ENCODE measurements at places on chromosomes 2 and 18.

DNA sequence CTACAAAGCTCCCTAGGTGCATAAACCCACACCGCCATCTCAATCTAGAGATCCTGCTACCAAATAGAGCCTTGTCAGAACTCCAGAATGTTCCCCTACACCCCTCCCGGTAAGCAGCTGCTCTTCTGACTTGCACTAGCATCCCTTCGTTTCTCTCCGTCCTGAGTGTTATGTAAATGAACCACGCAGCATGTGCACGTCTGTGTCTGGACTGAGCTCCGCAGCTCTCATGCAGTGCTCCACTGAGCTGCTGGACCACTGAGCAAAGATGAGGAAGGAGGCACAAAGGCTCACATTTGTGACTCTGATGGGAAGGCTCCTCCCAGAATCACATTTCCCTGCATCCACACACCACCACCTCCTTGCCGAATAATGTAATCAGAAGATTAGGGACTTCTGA lies 203.6 kb downstream of the MYT1L start:
- DNase-seq, result no peak

DNA sequence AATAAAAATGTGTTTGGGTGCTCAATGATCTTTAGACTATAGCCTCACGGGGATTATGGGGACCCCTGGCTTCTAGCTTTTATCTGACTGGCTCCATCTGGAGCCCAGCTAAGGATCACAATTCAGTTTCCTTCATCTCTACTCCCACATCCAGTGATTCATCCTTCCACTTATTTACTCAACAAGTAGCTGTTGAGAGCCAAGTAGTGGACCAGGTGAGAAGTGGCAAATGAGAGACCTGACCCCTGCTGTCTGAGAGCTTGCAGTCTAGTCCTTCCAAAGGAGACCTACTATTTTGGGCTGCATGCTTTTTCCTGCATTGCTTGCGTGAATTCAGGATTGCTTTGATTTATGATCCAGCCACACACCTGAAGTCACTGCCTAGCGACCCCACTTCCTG lies 10.7 kb upstream of the DSG3 start:
- DNase-seq, result no peak

DNA sequence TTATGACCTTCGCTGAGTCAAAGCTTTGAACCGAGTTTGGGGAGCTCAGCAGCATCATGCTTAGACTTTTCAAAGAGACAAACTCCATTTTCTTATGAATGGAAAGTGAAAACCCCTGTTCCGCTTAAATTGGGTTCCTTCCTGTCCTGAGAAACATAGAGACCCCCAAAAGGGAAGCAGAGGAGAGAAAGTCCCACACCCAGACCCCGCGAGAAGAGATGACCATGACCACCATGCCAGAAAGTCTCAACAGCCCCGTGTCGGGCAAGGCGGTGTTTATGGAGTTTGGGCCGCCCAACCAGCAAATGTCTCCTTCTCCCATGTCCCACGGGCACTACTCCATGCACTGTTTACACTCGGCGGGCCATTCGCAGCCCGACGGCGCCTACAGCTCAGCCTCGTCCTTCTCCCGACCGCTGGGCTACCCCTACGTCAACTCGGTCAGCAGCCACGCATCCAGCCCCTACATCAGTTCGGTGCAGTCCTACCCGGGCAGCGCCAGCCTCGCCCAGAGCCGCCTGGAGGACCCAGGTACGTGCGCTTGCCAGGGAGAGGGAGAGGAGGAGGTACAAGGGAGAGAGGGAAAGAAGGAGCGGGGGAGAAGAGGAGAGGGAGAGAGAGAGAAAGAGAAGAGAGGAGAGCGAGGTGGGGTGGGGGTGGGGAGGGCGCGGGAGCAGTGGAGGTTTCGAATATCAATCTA lies at the start of gene DLX1:
Gene DLX1, plus strand, starts transcription at position 48 of the 700 bp plus-strand sequence. Its CDS starts 171 bp downstream, at position 219.
- DNase-seq, result no peak

GRCh38 chr2:197515315-197515738 lies 539 bp upstream of the MOB4 start:
- DNase-seq, result no peak

- DNase-seq, result peak; percentile 61
Observed at GRCh38 chr2:43051338-43051737, 175.1 kb downstream of the ZFP36L2 start.

- DNase-seq, result no peak
Observed at GRCh38 chr2:203748331-203749126, 42.1 kb downstream of the CD28 start.

- no peak for DNase-seq
Observed at GRCh38 chr2:2919574-2920365, 457.8 kb downstream of the EIPR1 start.

DNA sequence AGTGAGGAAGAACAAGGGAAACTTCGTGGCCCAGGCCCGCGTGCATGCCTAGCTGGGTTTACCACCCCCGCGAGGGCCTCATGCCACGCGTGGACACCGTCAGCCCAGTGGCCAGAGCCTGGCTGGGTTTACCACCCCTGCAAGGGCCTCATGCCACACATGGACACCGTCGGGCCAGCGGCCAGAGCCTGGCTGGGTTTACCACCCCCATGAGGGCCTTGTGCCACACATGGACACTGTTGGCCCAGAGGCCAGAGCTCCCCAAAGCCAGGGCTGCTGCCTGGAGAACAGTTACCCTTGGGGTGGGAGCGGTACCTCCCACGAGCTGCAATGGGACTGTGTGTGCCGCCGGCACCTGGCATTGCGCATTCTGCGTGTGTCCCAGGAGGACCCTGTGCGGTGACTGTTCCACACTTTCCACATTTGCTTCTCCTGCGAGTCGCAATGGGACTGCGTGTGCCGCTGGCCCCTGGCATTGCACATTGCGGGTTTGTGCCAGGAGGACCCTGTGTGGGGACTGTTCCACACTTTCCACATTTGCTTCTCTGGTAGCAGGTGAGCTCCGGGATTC lies 105.6 kb upstream of the CTDP1 start:
- DNase-seq, result no peak

GRCh38 chr2:143482771-143483170 lies 353.6 kb downstream of the ARHGAP15 start:
- DNase-seq, result no peak

DNA sequence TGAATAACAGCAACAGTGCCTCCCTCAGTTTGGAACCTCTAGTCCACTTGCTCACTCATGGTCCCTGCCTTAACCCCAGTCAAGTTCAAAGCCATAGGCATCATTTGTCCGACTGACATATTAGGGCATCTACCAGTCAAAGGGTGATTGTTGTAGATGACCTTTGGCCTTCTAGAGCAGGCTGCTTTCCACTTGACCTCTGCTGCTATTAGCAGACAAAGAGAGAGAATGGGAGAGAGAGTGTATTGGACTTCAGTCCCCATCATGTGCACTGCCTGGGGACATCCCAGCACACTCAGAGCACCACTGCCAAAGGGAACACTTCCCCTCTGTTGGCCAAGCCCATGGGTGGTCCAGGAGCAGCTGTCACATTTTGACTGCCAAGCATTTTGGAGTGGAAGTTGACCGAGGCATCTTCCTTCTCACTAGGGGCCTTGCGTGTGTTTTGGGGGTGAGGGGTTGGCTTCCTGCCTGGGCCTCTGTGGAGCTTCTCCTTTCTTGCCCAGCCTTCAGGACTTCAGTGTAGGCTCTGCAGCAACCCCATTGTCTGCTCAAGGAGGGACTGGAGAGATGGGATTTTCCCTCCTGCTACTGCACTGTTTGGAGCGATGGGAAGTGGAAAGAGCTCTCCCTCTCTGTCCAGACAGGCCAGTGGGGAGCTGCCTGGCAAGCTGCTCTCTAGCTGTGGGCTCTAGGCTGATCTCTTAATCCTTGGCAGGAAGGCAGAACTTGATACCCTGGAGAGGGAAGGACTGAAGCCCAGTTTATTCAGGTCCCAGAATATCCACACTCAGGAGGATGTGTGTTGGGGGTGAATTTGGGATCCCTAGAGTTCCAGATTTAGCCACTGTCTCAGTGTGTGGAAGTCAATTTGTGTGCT lies 68.1 kb downstream of the TMEM247 start:
- DNase-seq, result no peak

DNA sequence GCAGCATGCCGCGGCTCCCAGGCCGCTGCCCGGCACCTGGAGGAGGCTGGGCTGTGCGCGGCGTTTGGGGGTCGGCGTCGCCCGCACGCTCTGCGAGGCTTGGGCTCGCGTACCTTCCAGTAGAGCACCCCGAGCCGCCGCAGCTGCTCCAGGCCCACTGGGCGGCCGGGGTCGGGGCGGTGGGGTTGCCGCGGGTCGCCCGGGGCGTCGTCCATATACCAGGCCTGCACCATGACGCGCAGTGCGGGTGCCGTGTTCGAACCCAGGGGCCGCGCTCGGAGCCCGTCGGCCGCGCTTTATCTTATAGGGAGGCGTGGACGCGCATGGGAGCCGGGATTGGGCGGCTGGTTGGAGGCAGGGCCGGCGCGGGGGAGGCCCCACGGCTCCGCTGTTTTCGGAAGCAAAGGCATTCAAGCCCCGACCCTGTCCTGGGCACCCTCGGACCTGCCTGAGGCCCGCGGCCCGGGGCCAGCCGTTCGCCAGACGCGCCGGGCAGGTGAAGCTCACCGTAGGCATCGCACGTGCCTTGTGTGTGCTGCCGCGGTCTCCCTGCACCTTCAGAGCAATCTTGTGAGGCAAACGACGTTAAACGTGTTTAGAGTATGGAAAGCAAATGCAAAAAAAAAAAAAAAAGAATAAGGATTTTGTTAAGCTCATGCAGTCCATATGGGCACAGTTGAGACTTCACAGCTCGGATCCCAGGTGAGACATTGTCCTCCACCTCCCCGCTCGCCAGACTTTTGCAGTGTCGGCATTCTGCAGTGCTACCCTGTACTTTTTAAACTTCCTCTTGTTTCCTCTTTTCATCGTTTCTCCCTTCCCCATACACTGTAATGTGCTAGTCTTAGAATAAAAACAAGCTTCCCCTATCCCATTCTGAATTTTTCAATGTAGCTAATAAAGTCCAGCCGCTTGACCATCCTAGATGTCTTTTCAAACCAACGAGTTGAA lies at the start of gene ADI1:
Gene ADI1, minus strand, starts transcription at position 277 of the 951 bp plus-strand sequence. Its CDS starts 44 bp downstream, at position 233.
- DNase-seq, result peak; percentile 78

- DNase-seq, result peak; percentile 99
Observed at GRCh38 chr2:217695033-217695520, 307.7 kb downstream of the TNS1 start.

GRCh38 chr2:108490506-108491122 lies 41.6 kb downstream of the GCC2 start:
- DNase-seq, result no peak

DNA sequence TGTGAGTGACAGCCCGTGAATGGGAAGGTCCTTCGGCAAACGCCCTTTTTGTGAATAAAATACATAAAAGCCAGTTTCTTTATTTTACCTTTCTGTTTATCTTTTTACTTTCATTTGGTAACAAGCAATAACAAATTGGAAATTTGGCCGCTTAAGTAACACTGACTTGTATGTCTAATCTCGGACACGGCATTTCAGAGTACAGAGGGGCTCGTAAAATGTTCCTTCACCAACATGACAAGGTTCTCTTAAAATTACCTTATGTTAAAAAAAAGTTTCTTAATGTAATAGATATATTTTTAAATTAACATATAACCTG lies 558 bp upstream of the NEMP2 start:
- no peak for DNase-seq

DNA sequence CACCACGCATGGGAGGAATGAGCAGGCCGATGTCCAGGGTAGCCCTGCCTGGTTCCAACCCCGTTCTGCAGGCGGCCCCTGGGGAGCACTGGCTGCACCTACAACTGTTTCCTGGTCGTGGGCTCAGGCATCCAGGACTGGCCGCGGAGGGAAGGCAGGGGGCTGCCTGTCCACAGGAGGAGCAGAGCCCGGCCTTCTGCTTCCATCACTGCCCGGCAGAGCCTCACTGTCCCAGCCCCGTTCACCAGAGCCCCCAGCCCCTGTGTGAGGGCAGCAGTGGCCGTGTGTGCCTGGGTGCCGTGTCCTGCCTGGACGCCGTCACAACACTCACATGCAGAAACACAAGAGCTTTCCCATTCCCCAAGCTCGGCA lies 56.2 kb downstream of the KCNG2 start:
- DNase-seq, result no peak

- no peak for DNase-seq
Observed at GRCh38 chr2:239668042-239668441, 267.2 kb upstream of the HDAC4 start.

- no peak for DNase-seq
Observed at GRCh38 chr18:79658366-79658765, 21.2 kb upstream of the CTDP1 start.

DNA sequence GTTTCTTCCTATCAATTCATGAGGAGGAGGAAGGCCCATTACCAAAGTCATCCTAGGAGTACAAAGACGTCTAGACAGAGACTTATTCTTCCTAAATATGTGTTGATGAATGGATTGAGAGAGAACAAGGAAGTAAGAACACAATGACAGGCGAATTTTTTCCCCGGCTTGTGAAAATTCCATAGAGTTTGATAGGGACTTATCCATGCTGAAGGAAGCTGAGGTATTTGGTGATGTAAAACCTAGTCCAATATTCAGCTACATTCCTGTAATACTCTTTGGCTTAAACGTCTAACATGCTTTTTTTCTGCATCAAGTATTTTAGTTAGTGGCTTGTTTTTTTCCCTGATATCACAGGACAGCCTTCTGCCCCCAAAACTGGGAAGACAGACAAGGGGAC lies 121.9 kb upstream of the MYT1L start:
- DNase-seq, result no peak

Measured in choroid plexus epithelial cell (primary cell).